Suprapubic skin (tissue), 4 donors: ENCODE measurements at places on chromosomes 6 and 20. TPM values are rescaled to one million over a fixed set of nuclear protein-coding genes. Genes with fewer than 3 reads are reported as not detected.

Gene LKAAEAR1
- not detected for total RNA-seq

DNA sequence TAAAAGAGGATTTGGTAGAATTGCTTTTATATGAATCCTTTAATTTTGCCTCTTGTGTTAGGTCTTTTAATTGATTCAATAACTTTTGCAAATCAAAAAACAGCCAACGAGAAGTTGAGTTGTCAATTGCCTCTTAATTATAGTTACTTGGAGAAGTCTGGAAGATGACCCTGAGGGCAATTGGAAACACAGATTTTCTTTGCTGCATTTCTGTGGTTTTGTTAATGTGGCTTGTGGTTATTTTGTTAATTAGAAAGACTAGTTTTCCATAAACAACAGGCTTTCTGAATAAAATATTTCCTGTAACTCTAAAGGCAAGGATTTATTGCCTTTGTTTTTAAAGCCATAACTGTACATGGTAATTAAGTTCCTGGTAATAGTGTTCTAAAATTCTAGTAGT lies 513.0 kb downstream of the EPHA7 start:
- DNase-seq, result no peak

DNA sequence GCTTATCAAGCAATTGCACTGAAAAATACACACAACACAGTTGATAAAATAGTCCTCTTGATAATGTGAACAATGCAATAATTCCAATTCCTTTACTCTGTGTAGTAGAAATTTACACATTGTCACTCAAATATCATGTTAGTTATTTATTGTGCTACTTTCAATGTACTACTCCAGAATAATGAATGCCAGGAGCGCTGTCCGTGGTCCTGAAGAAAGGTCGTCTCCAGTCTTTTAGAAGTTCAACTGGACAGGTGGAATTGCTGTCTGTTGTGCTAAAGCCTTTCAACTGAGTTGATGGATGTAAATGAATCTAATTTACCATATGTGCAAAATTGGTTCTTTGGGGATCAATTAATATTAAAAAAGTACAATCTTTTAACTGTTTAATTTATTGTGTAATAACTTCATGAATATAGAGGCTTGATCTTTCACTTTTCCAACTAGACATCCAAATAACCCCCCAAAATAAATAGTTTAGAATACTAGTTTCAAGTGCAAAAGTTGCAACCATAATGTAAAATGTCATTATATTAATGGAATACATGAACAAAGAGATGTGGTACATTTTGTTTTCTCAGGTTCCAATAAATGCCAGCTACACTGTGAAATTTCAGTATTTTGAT lies 3.2 kb downstream of the GRIK2 start:
- no peak for DNase-seq

Gene PNPLA1
- total RNA-seq, result 15.7 TPM

Gene CST4
- total RNA-seq, result not detected

DNA sequence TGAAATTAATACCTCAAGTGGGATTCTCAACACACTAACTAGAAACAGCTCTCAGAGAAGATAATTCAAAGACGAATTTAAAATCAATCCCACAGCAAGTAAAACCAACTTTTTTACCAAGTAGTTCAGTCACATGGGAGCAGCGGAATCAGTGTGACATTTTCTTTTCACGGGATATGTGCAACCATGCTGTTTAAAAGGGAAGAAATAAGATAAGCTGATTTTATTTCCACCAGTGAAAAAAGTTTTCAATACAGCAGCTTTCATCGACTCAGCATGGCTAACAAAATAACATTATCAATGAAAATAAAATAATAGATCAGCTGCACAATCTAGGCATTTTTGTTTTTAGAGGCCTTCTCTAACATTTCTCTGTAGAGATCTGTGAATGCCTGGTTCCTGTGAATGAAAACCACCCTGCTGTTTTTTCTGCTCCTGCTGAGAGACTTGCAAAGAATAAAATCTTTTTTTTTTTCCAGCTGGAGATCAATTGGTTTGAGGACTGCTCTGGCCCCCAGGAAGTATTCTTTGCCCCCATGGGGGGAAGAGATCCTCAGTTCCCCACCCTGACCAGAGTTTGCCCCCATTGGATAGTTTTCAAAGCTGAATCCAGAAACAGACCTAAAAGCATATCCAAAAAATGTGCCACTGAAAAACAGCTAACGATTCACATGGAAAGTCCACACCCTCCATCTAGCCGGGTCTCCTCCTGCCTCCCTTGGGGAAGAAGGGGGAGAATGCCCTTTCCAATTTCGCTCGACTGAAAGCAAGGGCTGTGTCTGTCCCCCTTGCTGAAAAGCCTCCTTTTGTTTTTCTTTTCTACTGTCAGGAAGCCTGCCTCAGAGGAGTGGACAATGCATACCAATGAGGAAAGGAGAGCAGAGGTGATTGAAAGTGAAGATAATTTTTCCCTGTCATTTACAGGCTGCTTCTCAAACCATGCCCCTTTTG lies 317.6 kb downstream of the PRKN start:
- no peak for DNase-seq

- no peak for DNase-seq
Measured at GRCh38 chr6:156980515-156980914, 203.3 kb downstream of the ARID1B start.

DNA sequence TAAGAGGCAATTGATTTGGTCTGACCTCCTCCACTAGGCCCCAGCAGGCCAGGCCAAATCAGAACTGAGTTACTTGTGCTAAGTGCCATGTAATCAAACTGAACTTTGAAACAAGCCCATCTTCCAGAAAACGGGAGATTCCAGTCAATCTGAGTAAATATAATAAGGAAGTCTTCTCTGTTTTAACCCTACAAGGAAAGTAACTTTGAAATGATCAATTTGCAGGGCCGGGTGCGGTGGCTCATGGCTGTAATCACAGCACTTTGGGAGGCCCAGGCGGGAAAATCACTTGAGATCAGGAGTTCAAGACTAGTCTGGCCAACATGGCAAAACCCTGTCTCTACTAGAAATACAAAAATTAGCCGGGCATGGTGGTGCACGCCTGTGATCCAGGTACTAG lies 2.0 kb upstream of the SHLD1 start:
- DNase-seq, result no peak

DNA sequence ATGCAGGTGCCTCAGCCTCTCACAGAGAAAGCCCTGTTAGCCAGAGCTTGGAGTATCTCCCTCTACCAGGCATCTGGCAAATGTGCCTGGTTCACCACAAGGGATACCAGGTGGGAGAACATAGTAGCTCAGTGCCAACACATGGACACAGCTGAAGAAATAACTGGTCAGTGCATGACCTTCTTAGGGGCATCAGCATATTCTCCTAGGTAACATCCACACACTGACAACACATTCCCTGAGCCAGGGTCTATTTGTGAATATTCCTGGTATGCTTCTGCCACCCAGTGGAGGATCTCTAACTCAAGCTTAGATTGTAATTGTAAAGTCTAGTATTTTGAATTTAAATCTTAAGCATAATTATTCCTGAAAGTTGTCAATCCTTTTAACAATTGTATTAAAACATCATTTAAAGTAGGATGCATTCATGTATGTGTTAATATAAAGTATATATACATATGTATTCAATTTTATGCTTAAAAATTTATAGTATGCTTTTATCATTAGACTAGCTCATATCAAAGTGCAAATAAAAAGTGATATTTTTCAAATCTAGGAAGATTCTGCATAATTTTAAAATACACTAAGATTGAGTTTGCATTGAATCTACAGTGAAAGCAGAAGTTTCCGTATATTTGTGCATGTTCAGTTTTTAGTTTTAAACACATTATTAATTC lies 45.3 kb upstream of the COL21A1 start:
- no peak for DNase-seq

Gene STX11
- total RNA-seq, result 28.2 TPM

DNA sequence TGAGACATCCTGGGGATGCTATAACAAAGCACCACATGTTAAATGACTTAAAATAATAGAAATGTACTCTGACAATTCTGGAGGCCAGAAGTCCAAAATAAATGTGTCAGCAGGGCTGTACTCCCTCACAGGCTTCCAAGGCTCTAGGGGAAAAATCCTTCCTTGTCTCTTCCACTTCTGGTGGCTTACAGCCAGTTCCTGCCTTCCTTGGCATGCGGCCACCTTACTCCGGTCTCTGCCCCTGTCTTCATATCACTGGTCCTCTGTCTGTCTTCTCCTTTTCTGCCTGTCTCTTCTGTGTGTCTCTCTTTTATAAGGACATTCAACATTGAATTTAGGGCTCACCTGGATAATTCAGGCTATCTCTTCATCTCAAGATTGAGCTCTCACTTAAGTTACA lies 155.3 kb upstream of the SYNCRIP start:
- no peak for DNase-seq

Gene USP49
- 17.1 TPM for total RNA-seq
